ENCODE measurements at places on chromosomes 6 and 20.

GRCh38 chr6:74573613-74574012, 632.2 kb downstream of the COL12A1 start:
- DNase-seq: no peak

- DNase-seq: no peak
Observed at GRCh38 chr20:10119336-10119735, 84.5 kb downstream of the ANKEF1 start.

- DNase-seq: peak; percentile 78
Observed at GRCh38 chr6:106512048-106512967, 117.0 kb downstream of the RTN4IP1 start.

DNA sequence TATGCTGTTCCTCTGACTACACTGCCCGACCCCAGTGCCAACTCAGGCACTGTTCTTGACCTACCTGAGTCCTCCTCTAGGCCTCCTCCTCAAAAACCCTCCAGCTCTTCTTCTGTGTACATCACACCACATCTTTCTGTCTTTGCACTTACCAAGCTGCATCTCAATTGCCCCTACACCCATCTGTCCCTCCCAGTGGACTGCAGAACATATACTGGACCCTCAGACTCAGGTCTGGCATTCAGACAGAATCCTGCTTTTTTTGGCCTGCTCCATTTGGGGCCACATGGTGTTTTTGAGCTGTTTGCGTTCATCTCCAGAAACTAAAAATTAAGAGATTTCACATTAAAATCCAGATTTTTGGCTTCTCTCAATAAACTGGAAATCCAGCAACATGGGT, 23.2 kb upstream of the YWHAB start:
- no peak for DNase-seq

GRCh38 chr6:151747896-151748295, 59.6 kb upstream of the ESR1 start:
- DNase-seq: no peak

DNA sequence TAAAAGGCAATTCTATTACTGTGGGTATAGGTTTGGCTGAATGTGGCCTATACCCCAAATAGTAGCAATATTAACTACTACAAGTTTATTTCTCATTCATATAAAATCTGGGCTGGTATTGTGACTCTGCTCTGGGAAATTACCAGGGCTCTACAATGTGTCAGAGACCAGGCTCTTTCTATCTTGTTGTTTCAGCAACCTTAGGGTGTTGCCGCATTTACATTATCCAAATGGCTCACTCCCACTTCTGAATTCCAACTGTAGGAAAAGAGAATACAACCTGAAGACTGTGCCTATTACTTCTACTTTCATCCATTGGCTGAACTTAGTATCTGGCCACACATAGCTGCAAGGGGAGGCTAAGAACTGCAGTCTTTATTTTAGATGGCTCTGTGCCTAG, 106.7 kb upstream of the CENPW start:
- DNase-seq: no peak

- no peak for DNase-seq
Observed at GRCh38 chr6:71321314-71321713, 32.7 kb downstream of the OGFRL1 start.

- no peak for DNase-seq
Observed at GRCh38 chr20:62787866-62788265, 8.4 kb upstream of the MRGBP start.

GRCh38 chr6:80029470-80029869, 25.0 kb downstream of the TTK start:
- DNase-seq: no peak

- no peak for DNase-seq
Observed at GRCh38 chr20:1169224-1169623, 15.6 kb downstream of the TMEM74B start.

Measured in activated CD8-positive, alpha-beta memory T cell treated with anti-CD3 and anti-CD28 coated beads, Interleukin-2, amount 50 U/mL, for 4 hours (primary cell).